ENCODE measurements at places on chromosomes 6 and 20.
A peak's percentile ranks its signal among the peaks of the same experiment; 100 is the strongest.

DNA sequence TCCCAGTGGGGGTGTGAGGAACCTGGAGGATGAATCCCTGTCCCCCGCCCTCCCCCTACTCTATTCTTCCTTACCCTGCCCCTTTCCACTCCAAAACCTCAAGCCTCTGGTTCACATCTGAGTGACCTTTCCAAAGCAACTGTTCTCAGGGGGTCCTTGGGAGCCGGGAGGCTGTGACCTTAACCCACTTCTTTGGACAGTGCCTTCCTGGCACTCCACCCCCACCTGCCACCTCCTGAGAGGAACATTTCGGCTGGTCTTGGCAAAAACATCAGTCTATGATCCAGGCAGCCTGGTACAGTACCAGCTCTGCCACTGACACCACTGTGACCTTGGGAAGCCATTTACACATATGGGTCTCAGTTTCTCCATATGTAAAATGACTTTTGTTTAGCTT is 121.7 kb downstream of the MRPL14 start:
- no peak for DNase-seq

DNA sequence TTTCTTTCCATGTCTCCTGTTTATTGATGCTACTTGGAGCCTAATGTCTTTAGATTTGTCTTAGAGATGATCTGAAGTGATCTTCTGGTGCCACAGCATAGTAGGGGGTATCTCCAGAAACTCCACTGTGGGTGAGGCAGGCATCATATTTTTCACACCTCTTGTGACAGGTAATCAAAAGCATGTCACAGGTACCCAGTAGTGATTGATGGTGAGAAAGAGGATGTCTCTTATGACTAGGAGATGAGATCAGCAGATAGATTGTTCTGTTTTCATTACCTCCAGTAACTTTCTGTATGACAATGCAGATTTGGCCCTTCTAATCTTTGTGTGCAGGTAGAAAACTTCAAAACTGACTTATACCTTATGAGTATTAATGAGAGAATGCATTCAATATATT is 13.5 kb downstream of the NCOA7 start:
- no peak for DNase-seq

GRCh38 chr20:57622579-57623381 is 2.6 kb upstream of the ZBP1 start:
- DNase-seq, result peak; percentile 47

GRCh38 chr6:80210618-80211017 is 104.1 kb downstream of the BCKDHB start:
- DNase-seq, result no peak

DNA sequence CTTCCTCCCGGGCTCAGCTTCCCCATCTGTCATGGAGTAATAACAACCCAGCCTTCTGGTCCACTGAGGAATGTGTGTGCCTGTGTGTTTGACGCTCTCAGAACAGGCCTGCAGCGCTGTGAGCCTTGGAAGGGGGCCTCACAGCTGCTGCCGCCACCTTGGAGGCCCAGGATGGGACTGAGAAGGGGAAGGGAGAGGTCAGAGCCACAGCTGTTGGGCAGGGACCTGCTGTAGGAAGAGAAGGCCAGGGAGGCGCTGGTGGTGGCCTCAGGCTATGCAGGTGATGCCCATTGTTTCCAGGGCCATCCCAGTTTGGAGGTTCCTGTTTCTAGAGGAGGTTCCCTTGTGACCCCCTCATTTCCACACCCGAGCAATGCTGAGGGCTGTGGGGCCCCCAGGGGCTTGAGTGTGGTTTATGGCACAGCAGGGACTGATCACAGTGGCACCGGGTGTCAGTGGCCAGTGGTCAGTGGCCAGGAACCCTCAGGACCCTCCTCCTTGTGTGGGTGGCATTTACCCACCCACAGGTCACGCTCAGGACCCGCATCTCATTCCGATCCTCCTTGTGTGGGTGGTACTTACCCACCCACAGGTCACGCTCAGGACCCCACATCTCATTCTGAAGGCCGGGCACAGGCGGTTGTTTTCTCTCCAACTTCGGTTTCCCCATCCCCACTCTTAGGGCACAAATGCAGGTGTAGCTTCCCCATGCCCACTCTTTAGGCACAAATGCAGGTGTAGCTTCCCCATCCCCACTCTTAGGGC is 14.0 kb downstream of the TPD52L2 start:
- DNase-seq, result no peak

DNA sequence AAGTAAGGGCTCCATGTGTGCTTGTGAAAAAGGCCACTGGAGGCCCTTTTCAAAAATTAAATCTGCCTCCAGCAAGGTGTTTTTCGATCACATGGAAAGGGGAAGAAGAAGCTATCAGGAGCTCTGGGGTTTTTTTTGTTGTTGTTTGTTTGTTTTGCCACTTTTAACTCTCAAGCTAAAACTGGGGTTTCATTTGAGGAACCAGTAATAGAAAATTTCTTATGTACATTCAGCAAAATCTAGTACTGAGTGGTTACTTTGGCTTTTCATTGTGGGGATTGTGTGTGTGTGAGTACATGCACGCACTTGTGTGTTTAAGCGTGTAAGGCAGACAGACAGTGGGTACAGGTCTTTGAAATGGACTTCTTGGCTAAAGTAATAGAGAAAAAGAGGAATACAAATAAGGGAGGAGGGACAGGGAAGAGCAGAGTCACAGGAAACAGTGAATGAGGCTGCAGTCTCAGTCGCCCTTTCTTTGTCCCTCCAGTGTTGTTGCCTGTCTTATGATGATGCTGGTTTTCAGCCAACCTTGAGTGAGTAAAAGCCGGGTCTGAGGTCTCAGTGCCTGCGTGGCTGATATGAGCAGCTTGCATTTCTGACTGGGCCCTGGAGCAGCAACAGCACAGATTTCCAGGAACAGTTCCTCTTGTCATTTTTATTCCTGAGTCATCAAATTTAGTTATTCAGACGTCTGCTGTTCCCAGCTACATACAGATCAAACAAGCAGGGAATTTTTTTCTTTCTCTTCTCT is 26.2 kb downstream of the SLC16A10 start:
- no peak for DNase-seq

DNA sequence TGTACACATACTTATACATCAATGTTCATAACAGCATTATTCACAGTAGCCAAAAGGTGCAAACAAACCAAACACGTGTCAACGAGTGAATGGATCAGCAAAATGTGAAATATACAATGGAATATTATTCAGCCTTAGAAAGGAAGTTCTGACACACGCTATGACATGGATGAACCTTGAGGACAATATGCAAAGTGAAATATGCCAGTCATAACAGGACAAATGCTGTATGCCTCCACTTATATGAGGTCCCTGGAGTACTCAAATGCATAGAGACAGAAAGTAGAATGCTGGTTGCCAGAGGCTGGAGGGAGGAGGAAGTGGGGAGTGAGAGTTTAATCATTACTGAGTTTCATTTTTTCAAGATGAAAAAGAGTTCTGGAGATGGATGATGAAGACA is 37.8 kb upstream of the IGF2R start:
- no peak for DNase-seq

GRCh38 chr6:166365806-166366205 is 16.9 kb downstream of the MPC1 start:
- no peak for DNase-seq

GRCh38 chr20:34242879-34243278 is 1.7 kb downstream of the ASIP start:
- DNase-seq, result no peak

DNA sequence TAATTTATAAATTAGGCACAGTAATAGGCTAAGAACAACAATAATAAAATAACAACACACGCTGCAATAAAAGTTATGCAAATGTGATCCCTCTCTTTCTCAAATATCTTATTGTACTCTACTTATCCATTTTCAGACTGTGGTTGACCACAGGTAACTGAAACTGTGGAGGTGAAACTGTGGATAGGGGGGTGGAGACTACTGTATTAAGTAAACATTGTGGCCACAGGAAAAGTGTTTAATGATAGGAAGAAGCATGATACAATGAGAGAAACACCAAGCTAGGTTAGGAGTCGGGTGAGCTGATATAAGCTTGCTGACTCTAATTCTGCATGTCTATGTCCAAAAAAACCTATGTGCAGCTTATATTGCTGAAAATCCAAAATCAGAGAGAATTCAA is 23.0 kb downstream of the NHLRC1 start:
- DNase-seq, result no peak

DNA sequence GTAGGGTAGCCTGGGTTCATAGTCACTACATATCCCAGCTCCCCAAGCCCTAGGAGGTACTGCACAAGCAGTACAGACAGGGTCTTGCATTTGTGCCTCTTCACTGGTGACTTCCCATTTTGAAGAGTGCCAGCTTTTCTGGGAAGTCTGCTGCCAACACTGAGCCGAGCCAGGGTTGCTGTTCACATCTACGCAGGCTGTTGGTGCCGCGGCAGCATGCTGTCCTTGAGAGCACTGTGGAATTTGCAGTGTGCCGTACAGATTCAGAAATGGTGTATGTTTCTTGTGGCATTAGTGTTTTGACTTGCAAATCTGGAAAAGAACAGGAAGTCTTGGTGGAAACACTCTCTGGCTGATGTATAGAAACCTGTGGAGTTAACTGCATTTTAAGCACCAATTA is 67.5 kb downstream of the JARID2 start:
- DNase-seq, result no peak

GRCh38 chr6:164370773-164371172 is 938.6 kb downstream of the C6orf118 start:
- DNase-seq, result no peak

- no peak for DNase-seq
Observed at GRCh38 chr6:87151471-87151780, 3.9 kb upstream of the ZNF292 start.
